ENCODE measurements at places on chromosomes 2 and 18.

DNA sequence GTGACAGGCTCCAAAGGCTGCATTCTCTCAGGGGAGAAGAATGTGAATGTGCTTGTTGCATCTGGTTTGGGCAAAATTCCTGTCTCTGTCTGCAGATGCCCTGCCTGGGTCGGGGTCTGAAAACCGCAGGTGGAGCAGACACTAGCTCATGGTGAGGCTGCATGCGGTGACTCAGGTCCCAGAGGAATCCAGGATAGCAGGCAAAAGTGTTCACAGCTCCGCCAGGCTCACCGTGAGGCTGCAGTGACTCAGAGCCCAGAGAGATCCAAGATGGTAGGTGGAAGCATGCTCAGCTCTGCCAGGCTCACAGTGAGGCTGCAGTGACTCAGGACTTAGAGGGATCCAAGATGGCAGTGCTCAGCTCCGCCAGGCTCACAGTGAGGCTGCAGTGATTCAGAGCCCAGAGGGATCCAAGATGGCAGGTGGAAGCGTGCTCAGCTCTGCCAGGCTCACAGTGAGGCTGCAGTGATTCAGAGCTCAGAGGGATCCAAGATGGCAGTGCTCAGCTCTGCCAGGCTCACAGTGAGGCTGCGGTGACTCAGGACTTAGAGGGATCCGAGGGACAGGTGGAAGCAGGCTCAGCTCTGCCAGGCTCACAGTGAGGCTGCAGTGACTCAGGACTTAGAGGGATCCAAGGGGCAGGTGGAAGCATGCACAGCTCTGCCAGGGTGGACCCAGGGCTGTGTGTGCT lies 200.5 kb downstream of the ACKR3 start:
- peak; percentile 45 for DNase-seq

DNA sequence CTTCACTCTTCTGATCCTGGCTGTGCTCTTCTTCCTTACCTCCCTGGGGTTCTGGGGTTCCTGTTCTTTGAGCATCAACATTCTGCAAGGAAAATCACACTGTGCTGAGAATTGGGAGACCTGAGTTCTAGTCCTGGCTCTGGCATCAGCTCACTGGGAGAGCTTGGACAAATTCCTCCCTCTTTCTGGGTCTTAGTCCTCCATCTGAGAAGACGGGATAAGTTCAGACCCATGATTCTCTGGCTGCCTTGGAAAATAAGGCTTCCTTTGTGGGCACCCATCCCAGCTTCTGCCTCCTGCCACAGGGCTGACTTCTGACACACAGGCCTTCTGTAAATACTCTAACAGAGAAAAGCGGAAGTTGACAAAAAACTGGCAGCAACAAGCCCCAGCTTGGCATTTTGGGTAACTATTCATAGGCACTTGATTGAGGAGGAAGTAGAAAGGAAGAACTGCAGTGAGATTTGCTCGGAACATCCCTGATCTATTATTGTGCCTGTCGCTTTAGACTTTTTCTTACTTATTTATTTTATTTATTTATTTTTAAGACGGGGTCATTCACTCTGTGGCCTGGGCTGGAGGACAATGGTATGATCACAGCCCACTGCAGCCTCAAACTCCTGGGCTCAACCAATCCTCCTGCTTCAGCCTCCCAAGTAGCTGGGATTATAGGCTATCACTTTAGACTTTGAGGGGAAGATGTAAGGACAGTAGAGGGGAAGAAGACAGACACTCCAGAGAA lies 7.9 kb downstream of the PCBP1 start:
- DNase-seq = no peak

DNA sequence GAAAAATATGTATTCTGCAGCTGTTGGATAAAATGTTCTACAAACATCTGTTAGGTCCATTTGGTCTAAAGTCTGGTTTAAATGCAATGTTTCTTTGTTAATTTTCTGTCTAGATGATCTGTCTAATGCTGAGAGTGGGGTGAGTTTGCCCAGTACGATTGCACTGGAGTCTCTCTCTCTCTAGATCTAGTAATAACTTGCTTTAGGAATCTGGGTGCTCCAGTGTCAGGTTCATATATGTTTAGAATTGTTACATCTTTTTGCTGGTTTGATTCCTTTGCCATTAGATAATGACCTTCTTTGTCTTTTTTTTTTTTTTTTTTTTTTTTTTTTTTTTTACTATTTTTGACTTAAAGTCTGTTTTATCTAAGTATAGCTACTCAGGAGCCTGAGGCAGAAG lies 10.4 kb downstream of the GCC2 start:
- DNase-seq = no peak

GRCh38 chr2:148503516-148503915 lies 141.0 kb upstream of the EPC2 start:
- no peak for DNase-seq
